Left kidney (tissue), 8 donors: ENCODE measurements at places on chromosomes 5 and 9.

DNA sequence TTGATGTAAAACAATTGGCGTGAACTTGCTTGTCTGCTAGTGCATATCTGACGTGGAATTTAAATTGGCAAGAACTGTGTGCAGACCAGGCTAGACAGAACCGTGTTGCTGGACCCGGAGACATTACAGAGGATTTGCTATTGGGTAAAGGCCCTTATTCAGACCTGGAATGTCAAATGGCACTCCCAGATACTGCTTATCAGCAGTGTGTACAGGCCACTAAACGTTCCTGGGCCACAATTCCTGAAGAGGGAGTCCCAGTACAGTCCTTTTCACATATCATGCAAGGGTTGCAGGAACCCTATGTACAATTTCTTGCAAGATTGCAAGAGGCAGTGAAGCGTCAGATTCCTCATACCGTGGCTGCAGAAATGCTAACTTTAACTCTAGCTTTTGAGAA lies 13.5 kb upstream of the MCCC2 start:
- no peak for DNase-seq

DNA sequence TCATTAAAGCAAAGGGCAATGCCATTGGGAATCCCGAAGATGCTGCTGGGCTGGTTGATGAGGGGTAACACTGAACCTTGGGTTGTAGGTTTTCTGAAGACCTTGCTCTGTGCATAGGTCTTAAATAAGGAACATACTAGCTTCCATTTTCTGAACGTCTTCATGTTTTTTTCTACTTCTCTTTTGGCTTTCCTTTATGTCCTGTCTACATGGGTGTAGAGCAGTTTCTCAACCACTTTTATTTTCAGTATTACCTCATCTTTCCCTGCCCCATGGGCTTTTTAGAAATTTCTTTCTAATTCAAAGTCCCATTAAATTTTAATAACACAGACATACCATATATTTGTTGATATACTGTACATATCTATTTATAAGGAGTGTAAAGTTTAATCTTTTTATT lies at the start of gene IFNA14:
IFNA14 (minus strand) TSS at position 95 of the 400 bp plus-strand sequence; CDS start at position 25, 70 bp downstream.
- no peak for DNase-seq

- no peak for DNase-seq
These were observed 144.0 kb downstream of the TMC1 start for GRCh38 chr9:72665421-72665820.

DNA sequence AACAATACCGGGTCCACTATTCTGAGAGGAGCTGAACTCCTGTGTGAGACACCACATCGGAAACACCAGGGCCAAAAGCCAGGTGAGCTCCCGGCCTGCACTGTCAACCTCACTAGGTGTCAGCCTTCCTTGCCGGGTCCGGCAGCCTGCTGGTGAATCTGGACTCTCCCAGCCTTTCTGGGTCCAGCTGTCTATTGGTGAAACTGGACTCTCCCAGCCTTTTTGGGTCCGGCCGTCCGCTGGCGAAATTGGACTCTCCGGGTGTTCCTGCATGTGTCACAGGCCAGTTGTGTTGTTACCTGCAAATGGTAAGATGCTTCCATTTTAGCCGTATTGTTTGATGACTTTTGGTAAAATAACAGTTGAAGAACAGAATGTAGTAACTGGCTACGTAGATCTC lies 801.5 kb downstream of the CDH9 start:
- DNase-seq: no peak

DNA sequence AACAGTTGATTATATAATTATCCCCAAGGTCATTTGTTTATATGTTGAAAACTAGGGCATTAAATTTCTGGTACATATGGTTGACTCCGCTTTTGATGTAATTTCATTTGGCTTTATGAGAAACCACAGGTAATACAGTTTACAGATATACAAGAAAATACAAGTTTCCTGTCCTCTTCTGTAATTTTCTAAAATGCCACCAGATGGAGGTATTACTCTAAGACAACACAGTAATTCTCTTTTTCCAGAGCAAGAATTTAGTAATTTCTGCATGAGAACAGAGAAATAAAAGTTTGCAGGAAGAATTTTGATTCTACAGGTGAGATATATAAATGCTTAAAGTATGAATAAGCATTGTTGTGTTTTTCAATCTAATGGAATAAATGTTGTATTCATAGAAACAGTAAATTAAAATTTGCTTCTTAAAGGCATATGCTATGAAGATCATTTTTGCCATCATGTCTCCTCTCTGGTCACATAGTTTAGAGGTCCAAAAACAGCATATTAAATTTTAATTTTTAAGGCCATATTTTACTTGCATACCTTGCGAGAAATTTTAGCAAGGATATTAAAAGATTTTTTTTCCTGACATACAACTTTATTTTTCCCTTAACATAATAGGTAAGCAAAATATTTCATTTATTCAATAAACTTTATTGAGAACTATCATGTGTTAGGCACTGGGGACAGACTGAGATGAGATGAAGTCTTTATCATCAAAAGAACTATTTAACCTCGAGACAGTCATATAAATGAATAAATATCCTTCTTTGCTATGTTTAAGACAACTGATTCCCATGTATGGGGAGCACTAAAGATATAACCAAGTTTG lies 22.7 kb downstream of the CHD1 start:
- DNase-seq: peak; percentile 36

DNA sequence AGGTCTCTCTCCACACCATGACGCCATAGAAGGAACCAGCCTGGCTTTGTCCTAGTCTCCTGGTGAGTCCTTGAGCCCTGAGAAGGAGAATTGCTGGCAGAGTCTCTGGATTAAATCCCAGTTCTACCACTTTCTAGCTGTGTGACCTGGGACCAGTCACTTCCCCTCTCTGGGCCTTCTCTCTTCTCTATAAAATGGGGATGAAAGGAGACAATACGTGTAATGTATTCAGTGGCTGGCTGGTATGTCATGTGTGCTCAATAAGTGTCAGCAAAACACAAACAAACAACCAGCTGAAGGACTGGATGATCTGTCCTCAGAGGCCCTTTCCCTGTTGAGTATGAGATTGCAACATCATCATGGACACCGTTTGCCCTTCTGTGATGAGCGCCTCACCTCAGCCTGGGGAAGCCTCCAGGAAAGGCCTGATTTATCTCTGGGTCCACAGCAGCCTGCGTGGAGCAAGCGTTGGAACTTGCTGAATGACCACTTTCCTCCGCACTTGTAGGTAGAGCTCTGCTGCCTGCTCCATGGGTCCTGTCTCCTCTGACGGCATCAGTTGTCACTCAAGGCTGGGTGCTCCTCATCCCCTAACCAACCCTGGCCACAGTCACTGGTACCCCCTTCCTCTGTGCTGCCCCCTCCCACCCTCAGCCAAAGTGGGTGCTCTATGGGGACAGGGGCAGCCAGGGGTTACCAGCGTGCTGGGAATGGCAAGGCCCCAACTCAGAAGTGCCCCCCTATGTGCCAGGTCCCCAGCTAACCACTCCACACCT lies 3.6 kb upstream of the NR5A1 start:
- no peak for DNase-seq

GRCh38 chr9:96021551-96022444 lies 146.3 kb downstream of the ERCC6L2 start:
- DNase-seq: no peak

DNA sequence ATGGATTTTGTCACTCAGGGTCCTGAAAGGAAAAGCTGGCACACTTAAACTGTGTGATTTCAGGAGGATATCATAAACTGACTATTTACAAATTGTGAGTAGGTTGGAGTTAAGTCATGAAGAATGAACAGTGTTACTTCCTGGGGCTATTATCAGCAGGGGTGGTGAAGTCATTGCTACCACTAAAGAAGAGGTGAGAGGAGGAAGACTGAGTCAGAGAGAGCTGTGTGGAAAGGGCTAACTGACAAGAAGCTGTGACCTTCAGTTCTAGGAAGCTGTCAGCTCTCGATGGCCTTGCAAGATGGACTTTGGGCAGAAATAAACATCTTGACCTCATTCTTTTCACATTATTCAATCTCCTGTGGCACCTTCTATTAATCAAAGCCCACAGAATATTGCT lies 72.3 kb upstream of the STARD4 start:
- DNase-seq: no peak

GRCh38 chr5:14557791-14558415 lies 23.7 kb upstream of the OTULINL start:
- DNase-seq: no peak
